ENCODE measurements at places on chromosomes 5 and 9.

- DNase-seq, result no peak
Observed at GRCh38 chr5:163506726-163507125, 1.3 kb downstream of the MAT2B start.

- DNase-seq, result no peak
Observed at GRCh38 chr5:138833726-138834480, 41.2 kb downstream of the LRRTM2 start.

GRCh38 chr9:11931109-11931508, 762.1 kb upstream of the TYRP1 start:
- no peak for DNase-seq

GRCh38 chr5:174327317-174327864, 281.9 kb downstream of the NSG2 start:
- DNase-seq, result peak; percentile 86

- DNase-seq, result no peak
Observed at GRCh38 chr5:19531374-19531952, 456.5 kb downstream of the CDH18 start.

GRCh38 chr9:131969469-131969989, 110.1 kb downstream of the MED27 start:
- no peak for DNase-seq

- DNase-seq, result no peak
Observed at GRCh38 chr5:14812166-14812565, 59.4 kb downstream of the ANKH start.

- no peak for DNase-seq
Observed at GRCh38 chr9:132645306-132645705, 24.5 kb downstream of the DDX31 start.

DNA sequence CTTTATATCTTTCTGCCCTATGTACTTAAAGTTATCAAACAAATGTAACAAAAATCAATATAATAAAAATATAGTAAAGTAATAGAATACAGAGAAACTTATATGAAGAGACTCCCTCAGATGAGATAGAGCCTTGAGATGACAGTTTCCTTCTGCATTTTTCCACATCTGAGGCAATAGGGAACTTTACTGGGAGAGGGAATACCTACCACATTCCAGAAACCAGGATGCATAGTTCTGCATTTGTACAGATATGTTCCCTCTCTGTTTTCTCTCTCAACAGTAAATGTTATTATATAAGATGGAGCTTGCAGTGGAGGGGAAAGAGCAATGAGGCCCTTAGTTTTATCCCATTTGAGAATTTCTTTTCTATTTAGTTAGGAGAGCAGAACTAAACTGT, 109.6 kb upstream of the KCNN2 start:
- no peak for DNase-seq
